Activated naive CD4-positive, alpha-beta T cell treated with anti-CD3 and anti-CD28 coated beads, Interleukin-2, amount 50 U/mL, for 16 hours (primary cell): ENCODE measurements at places on chromosomes 11 and 22.
A peak's percentile ranks its signal among the peaks of the same experiment; 100 is the strongest.

- no peak for DNase-seq
These were observed 911 bp downstream of the EMID1 start for GRCh38 chr22:29206372-29207242.

DNA sequence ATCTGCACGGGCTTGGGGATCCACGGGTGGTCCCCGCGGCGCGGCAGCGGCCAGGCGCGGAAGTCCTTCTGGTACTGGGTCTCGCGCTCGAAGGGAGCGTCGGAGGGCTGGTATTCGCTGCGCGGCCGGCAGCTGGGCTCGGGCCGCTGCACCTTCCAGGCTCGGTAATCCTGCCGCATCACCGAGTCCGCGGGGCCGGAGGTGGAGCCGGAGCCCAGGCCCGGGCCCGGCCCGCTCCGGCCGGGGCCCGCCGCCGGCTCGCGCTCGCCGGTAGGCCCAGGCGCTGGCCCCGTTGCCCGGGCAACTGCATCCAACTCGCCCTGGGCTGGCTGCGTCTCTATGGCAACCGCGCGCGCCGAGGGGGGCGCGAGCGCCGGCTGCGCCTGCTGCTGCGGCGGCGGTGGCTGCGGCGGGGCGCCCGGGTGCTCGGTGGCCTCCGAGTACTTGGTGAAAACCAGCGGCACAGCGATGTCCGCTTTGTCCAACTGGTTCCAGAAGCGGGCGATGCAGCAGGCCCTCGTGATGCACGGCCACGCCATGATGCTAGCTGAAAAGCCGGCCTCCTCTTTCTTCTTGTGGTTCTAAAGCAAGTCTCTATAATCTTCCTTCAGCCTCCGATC is 897 bp downstream of the MAP6 start:
- peak; percentile 26 for DNase-seq

- DNase-seq: no peak
These were observed 79.3 kb upstream of the SORL1 start for GRCh38 chr11:121372671-121373429.

- DNase-seq: no peak
These were observed 1.4 kb downstream of the CTTN start for GRCh38 chr11:70399681-70400112.

DNA sequence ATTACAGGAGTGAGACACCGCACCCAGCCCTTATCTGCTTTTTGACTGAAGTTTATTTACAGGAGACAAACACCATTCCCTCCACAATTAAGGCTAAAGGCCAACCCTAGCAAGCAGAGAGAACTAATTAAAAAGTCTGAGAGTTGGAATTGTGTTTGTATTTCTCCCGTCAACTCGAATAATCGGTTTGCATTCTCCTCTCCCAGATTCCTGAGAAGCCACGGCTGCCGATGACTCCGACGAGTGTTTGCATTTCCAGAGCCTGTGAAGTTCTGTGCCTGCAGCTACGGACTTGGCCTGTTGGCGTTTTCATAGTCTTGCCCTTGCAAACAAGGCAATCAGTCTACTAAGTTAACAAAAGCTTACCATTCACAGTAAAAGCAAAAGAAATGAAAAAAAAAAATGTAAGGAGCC is 73.2 kb upstream of the NUP50 start:
- no peak for DNase-seq

GRCh38 chr11:16612566-16613261 is 125.7 kb upstream of the C11orf58 start:
- no peak for DNase-seq

DNA sequence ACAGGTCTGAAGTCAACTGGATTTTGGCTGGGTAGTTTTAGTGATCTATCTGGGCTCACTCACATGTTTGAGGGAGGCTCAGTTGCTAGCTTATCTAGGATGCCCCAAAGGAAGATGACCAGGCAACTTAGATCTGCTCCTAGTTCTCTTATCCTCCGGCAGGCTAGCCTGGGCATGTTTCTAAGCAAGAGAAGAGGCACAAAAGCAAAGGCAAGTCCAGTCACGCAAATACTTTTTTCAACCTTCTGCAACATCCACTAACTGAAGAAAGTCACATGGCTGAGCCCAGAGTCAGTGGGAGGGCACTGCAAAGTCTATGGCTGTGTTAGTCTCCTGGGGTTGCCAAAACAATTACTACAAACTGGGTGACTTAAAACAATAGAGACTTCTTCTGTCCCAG is 32.9 kb upstream of the FSHB start:
- DNase-seq: no peak

DNA sequence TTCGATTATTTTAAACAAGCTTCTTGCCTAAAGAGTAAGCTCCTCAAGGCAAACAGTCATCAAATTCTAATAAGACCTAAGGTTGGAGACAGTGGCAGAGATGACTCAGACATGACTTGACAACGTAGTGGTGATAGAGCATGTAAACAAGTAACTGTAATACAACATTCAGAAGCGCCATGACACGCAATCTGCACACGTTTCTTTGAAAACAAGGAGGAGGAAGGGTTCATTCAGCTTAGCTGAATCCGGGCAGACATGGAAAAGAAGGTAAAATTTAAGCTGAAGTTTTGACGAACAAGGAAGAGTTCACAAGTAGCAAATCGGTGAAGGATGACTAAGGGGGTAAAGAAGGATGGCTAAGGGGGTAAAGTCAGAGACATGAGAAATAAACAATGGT is 152.4 kb upstream of the ZC3H12C start:
- no peak for DNase-seq

DNA sequence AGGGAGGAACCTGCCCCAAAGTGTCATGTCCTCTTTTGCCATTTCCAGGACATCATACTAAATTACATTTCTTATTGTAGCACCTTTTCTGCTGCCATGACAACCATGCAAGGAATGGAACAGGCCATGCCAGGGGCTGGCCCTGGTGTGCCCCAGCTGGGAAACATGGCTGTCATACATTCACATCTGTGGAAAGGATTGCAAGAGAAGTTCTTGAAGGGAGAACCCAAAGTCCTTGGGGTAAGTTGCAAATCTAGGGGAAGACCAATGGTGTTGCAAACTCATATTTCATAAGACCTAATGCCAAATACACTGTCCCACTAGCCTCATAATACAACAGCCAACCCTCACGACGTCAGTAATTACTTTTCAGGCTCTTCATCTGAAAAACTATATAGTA is 11.7 kb downstream of the MS4A4A start:
- no peak for DNase-seq

DNA sequence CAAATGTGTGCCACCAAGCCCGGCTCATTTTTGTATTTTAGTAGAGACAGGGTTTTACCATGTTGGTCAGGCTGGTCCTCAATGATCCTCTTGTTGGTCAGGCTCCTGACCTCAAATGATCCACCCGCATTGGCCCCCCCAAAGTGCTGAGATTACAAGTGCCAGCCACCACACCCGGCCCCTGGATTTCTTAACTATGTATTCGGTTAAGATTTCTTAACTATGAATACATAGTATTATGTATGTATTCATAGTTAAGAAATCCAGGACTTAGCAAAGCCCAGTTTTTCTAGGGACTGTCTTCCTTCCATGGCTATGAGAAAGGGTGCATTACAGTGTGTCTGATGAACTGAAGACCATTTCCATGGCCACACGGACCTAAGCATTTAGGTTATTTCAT is 1.7 kb downstream of the C11orf91 start:
- no peak for DNase-seq

DNA sequence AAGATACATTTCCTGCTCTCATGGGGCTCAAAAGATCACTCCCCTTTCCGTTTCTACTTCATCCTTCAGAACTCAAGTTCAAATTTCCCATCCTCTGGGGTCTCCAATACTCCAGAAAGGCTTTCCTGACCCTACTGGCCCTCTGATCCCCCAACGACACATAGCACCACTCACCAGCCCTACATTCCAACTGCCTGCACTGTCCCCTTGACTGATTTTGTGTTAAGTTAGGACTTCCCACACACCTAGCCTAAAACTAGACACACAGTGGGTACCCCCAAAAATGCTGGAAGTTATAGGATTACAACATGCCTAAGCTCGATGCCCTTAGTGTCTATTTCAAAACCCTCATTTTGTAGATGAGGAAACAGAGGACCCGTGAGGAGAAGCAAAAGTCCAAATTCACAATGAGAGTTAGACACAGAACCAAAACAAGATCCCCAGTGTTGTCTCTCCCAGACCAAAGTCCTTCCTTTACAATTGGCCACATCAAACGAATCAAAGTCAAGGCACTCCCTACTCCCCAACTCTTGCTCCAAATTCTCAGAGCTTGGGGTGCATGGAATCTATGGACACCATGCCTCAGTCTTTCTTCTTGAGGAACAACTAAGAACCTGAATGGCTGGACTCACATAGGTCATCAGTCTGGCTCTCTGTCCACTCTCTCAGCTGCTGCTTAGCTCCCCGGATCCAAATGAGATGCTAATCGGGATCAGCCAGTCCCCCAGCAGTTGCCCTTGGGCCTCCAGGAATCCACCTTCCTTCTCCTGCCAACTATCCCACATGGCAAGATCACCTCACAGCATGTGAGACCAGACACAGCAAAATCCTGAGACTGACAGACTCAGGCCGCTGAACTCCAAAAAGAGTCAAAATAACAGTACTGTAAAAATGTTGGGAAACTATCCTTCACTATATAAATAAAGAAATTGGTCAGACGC is 1.7 kb downstream of the CLPB start:
- DNase-seq: no peak

DNA sequence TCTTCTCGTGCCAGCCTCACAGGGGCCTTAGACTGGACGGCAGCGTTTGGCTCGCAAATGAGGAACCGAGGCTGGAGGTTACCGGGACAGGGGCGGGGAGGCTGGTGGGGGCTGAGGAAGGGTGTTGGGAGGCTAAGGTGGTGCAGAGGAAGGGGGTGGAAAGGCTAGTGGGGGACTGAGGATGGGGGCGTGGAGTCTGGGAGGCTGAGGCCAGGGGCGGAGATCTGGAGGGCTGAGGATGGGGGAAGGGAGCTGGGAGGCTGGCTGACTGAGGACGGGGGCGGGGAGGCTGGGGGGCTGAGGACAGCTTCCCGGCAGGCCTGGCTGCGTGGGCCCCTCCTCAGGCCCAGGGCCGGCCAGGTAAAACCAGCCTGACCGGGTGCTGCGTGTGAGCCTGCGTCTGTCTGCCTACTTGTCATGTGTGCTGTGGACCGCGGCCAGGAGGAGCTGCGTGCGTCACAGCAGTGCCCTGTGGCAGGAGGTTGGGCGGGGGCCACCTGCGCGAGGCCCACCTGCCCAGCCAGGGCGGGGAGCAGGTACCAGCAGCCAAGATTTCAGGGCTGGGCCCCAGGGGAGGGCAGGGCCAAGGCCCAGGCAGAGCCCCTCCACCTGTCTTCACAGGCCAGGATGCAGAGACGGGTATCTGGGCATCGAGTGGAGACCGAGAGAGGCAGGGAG is 9.4 kb upstream of the PIM3 start:
- no peak for DNase-seq

GRCh38 chr11:48087422-48087821 is 107.1 kb downstream of the PTPRJ start:
- no peak for DNase-seq

DNA sequence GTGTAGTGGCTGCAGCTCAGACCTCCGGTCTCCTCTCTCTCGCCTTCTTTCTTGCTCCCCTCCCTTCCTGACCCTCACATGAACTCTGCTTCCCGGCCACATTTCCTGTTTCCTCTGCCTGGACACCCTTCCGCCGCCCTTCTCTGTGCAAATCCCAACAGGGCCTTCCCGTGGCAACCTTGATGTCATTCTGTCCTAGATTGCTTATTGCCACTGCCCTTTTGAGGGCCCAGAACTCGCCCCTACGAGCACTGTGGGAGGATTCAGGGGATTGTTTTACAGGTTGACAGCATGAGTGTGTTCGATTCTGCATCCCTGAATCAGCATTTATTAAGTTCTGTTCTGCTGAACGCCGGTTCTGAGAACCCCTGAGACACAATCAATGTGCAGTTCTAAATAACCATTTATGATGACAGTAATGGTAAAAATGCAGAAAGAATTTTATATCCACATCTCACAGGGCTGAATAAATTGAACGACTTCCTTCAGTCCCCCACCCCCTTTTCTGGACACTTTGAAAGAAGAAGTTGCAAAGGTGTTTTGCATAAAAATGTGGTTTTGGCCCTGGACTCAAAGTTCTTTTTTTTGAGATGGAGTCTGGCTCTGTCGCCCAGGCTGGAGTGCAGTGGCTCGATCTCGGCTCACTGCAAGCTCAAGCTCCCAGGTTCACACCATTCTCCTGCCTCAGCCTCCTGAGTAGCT is 6.4 kb downstream of the BATF2 start:
- DNase-seq: no peak

DNA sequence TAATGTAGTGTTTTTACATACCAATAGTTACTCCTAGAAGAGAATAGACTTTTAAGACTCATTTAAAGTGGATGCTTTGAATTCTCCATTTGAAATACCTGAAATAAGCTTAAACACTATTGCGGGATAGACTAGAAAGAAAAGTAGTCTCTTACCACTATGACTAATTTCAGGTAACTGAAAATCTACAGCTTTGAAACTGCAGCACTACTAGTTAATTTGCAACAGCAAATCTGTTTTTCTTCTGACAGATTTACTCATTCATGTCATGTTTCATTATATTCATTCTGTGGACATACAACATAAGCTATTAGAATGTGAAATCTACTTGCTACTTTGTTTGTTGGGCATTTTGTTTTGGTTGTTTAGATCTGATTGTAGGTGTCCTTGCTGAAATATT is 153.6 kb downstream of the MAML2 start:
- no peak for DNase-seq

GRCh38 chr11:12459374-12459773 is 82.0 kb downstream of the PARVA start:
- DNase-seq: no peak

- no peak for DNase-seq
These were observed 11.5 kb upstream of the NAP1L4 start for GRCh38 chr11:3003396-3004231.

- DNase-seq: no peak
These were observed 19.2 kb upstream of the ADSL start for GRCh38 chr22:40326905-40327735.

DNA sequence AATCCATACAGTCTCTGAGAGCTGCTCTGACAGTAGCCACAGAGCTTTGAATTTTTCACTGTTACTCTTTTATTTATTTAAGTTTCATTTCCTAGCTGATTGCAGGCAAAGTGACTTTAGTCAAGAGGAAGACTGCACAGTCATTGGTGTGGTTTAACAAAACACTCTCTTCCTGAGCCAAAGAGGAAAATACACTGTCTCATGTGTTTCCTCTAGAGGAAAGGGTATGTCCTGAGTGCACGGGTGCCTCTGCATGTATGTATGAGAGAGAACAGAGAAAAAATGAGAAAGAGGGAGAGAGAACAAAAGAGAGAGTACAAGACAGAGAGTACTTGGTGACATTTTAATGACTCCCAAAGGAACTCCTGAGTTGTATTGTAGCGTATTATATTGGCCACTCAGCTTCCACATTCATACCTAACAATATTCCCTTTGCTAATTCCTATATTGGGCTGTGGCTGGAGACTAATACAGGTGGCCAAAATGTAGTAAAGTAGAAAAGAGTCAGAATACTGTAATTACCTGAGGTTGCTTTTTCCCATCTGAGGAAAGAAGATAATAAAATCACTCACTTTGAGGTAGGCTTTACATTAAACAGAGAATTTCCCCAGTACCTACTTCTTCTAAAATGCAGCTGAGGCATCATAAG is at the start of gene OR4D9:
OR4D9 (plus strand) TSS at position 599 of the 649 bp plus-strand sequence. CDS start 3,374 bp downstream, outside the sequence.
- no peak for DNase-seq

GRCh38 chr11:113401718-113402117 is 14.1 kb downstream of the ANKK1 start:
- no peak for DNase-seq

GRCh38 chr11:73342633-73343032 is 33.6 kb upstream of the RELT start:
- DNase-seq: no peak
